ENCODE measurements at places on chromosomes 5 and 9. TPM values are rescaled to one million over a fixed set of nuclear protein-coding genes. Genes with fewer than 3 reads are reported as not detected.

- no peak for DNase-seq
These were observed 70.1 kb downstream of the RFX3 start for GRCh38 chr9:3455717-3456116.

- no peak for DNase-seq
These were observed 3.3 kb upstream of the ZMAT2 start for GRCh38 chr5:140696891-140697492.

- DNase-seq: no peak
These were observed 21.4 kb downstream of the GLRA1 start for GRCh38 chr5:151903243-151903653.

- no peak for DNase-seq
These were observed 148.4 kb upstream of the MAP3K1 start for GRCh38 chr5:56666901-56667300.

SLC46A2 gene
- total RNA-seq: not detected

- peak; percentile 24 for DNase-seq
These were observed 73.4 kb upstream of the PPARGC1B start for GRCh38 chr5:149656576-149657182.

CARTPT gene
- not detected for total RNA-seq

- DNase-seq: peak; percentile 0
These were observed 933.6 kb downstream of the CDH12 start for GRCh38 chr5:21919414-21920022.
